AML-193 (cell line): ENCODE measurements at places on chromosomes 6 and 20.

DNA sequence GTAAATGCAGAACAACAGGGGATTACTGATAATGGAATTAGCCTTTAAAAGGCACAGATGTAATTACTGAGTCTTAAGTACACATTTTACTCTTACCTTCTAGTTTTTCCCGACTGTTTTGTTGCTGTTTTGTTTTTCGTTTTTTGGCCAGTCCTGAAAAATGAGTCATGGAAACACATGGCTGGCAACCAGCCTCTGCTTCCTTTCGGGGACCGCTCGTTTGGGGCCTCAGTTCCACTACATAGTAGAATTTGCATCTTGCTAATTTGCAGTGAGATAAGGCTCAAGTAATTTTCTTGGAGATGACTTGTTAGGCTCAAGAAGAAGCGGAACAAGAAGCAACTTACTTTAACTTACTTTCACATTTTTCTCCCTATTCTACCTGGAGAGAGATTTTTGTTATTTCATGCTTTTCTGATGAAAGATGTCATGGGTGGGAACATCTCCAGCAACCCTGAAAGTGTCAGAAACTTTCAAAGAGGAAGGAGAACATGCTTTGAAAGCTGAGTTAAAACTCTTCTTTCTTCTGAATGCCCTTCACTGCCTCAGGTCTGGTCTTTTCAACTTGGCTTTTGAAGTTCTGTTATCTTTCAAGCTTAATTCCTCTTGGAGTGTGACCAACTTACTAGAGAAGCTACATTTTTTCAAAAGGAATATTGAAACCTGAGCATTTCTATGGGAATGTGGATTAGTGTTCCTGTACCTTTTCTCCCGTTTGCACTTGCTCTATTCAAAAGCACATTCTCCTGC, 71.5 kb upstream of the HDAC2 start:
- no peak for DNase-seq

- no peak for DNase-seq
Observed at GRCh38 chr20:38853759-38854158, 48.3 kb downstream of the PPP1R16B start.

DNA sequence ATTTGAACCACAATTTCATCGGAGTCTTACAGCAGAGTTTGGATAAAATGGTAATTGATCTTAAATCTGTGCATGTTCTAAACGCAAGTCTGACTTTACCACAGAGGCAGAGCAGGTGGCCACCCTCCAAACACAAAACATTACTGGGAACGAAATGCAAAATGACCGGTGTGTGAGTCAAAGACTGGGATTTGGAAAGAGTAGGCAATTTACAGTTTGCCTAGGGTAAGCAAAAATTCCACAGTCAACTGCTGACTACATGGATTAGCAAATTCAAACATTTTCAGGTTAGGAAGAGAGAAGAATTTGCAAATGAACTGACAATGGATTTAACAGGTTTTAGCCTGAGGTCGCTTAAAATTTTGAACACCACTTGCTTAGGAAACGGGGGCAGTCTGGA, 444.4 kb downstream of the HDGFL1 start:
- no peak for DNase-seq

DNA sequence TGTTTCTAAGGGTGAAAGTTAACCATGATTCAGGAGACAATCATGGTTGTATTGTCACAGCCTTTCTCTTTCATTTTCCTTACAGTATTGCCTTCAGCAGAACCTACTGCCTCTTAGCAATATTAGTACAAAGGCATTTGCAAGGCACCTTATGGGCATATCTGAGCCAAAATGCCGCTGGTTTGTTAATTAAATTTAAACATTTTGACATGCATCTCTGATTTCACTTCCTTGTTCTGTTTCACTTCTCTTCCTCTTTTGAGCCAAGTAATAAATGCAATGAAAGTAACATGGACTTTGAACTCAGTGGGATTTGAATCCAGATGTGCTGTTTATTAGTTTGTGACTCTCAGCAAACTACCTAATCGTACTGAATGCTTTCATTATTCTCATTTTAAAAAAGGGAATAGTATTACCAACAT, 467.4 kb upstream of the CITED2 start:
- peak; percentile 57 for DNase-seq

- no peak for DNase-seq
Observed at GRCh38 chr6:373031-373430, 18.5 kb upstream of the IRF4 start.

- no peak for DNase-seq
Observed at GRCh38 chr6:53556986-53557715, 12.2 kb upstream of the GCLC start.

GRCh38 chr20:24064915-24065314, 76.3 kb upstream of the GGTLC1 start:
- DNase-seq, result no peak

GRCh38 chr6:76644231-76644630, 571.8 kb upstream of the IMPG1 start:
- no peak for DNase-seq

GRCh38 chr6:163284151-163284550, 130.4 kb upstream of the QKI start:
- no peak for DNase-seq

DNA sequence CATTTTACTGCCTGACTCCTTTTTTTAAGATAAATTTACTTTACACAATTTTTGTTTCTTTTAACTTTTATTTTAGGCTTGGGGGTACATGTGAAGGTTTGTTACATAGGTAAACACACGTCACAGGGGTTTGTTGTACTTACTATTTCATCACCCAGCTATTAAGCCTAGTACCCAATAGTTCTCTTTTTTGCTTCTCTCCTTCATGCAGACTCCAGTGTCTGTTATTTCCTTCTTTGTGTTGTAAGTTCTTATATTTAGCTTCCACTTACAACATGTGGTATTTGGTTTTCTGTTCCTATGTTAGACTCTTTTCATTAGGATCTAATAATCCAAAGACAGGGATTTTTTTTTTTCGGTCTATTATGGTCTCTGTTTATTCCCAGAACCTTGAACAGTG, 83.5 kb upstream of the CCN6 start:
- peak; percentile 86 for DNase-seq

DNA sequence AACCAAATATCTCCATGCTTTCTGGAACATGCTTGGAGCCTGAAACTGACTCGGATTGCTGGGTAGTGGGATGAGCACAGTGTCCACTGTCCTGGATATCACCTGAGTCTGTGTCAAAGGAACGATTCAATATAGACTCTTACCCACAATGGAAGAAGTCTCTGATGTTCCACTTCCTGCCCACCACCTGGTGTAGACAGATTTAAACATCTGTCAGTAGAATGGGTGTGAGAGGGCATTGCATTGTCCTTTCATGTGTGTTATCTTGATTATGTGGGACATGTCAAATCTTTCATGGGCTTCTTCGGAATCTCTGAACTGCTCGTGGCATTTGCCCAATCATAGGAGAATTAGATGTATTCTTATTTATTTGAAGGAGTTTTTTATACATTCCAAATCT, 20.8 kb downstream of the ULBP3 start:
- DNase-seq, result no peak

- DNase-seq, result no peak
Observed at GRCh38 chr20:54429364-54429763, 46.0 kb upstream of the DOK5 start.

DNA sequence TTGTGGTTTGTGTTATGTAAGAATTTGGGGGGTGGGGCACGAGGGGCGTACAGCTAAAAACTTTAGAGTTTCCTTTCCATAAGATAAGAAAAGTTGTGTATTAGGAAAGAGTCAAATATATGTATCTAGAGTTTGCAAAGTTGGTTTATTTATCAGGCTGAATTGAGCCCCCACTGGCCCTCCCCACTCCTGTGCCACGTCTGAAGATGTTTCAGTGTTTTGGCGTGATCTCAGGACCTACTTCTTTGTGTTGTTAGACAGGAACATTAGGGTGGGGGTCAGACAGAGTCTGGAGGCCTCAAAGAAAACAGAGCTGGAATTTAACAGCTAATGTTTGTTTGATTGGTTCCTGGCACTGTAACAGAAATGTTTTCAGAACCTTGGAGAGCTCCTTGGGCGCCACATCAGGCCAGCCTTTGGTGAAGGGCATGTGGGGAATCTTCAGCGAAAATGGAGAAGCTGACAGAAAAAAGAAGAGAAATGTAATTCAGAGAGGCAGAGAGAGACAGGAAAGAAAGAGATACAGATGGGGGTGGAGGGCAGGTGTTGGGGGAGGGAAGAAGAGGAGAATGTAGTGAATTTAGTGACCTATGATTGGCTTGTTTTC, 674 bp downstream of the NRSN1 start:
- DNase-seq, result peak; percentile 66

DNA sequence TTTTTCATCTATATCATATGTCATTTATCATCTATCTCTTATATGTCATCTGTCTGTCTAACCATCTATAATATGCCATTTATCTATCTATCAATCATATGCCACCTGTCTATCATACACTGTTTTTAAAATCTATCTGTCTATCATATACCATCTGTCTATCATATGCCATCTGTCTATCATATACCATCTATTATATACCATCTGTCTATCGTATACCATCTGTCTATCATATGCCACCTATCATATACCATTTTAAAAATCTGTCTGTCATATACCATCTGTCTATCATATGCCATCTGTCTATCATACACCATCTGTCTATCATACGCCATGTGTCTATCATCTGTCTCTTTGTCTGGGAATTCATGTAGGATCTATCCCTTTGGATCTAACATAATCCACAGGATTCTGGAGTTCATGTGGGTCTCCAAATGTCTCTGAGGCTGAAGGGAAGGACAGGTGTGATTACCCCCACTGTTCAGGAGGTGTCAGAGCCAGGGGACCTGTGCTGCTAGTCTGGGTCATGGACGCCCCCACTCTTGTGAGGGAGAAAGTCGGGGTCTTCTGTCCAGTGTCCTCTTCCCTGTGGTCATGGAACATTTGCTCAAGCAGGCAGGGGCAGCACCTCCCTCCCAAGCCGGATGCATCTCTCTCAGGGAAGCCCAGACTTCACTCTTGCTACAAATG, 36.9 kb upstream of the FRMD1 start:
- DNase-seq, result no peak

DNA sequence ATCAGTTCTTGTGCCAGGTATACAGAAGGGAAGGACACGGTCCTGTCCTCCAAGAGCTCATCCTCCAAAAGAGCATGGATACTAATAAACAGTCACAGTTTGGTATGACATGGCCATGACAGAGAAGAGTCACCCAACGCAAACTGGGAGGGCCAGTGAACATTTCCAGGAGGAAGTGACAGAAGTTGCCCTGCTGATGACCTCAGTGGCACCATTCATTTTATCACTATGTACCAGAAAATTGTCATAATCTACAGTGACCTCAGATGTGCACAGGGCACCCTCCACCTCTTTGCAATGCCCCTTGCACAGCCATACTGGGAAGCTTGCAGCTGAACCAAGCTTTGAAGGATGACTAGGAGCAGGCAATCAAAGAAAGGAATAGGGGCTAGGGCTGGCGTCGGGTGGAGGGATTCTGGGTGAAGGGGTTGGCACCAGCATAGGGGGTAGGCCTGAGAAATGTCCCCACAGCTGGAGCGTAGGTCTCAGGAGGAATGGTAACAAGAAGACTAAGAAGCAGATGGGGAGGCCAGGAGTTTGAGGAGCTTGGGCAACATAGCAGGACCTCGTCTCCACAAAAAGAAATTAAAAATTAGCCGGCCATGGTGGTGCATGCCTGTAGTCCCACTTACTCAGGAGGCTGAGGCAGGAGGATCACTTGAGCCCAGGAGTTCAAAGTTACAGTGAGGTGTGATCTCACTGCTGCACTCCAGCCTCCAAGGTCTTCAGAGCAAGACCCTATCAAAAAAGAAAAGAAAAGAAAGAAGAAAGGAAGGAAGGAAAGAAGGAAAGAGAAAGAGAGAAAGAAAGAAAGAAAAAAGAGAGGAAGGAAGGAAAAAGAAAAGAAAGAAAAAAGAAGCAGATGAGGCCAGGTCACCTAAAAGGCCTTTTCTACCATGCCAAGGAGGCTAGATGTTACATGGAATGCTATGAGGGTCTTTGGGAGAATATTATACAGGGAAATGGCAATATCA, 65.3 kb upstream of the SNX9 start:
- DNase-seq, result no peak

GRCh38 chr6:142542704-142543233, 241.0 kb downstream of the ADGRG6 start:
- DNase-seq, result no peak

- no peak for DNase-seq
Observed at GRCh38 chr6:169451065-169451838, 197.6 kb upstream of the THBS2 start.

- DNase-seq, result no peak
Observed at GRCh38 chr6:4610256-4610655, 165.9 kb upstream of the CDYL start.

DNA sequence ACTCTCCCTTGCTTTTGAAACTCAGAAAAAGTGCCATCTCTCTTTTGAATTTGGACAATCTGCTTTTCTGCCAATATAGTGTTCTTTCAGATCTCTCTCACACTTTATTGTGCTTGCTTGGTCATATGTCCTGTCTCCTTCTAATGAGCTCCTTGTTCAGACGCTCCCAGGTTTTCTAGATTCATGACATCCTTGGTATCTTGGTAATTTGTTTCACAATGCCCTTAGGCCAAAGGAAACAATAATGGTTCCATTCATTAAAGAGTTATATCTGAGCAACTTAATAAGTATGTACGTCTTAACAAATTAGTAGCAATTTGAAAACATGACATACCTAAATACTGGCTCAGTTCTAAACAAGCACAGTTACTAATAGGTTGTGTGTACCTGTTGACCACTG, 293.4 kb upstream of the SPTLC3 start:
- no peak for DNase-seq

DNA sequence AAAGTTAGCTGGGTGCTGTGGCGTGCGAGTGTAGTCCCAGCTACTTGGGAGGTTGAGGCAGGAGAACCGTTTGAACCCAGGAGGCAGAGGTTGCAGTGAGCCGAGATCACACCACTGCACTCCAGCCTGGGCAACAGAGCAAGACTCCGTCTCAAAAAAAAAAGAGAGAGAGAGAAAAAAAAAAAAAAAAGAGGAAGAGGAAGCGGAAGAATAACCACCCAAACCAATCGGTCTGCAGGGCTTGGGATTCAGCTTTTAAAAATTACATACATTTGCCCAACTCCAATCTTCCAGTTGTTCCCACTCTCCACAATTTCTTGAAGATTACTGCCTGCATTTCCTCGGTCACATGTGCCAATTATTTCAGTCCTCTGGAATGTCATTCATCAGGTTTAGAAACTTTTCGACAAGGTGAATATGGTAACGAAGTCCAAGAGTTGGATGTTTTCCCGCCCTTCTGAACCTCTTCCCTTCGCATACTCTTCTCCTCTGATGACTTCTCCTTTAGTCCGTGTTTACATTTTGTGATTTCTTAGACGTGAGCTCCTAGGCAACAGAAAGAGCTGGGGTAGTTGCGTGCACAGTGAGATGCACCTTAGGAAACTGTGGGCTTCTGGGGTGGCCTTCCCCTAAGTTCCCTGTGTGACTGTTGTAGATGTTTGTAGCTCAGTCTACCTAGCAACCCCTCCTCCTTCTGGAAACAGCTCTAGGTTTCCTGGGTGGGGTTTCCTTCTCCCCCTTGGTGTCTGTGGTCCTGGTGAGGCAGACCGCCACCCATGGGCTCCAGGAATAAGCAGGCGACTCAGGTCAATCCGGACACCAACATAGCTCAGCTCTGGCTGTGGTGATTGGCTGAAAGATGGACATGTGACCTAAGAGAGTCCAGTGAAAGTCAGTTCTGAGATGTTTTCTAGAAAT, 63.0 kb upstream of the NCOA3 start:
- DNase-seq, result no peak

GRCh38 chr20:41714030-41714429, 95.9 kb upstream of the CHD6 start:
- no peak for DNase-seq
